ENCODE measurements at places on chromosomes 7 and 10.

DNA sequence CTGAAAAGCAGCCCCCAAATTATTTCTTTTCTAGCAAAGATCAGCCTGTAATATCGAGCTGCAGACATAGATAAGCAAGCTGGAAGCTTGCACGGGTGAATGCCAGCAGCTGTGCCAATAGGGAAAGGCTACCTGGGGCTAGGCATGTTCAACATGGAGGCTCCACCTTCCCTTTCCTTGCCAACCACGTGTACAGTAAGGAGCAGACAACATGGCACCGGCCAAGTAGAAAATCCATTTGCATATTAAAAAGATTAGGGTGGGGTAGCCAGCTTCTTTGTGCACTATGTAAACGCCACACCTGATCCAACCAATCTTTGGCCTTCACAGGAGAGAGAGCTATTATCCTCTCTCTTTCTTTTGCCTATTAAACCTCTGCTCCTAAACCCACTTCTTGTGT, 56.7 kb upstream of the SEPHS1 start:
- no peak for DNase-seq

- DNase-seq, result no peak
These were observed 66.4 kb downstream of the CDHR3 start for GRCh38 chr7:106029451-106029850.

GRCh38 chr7:41685684-41686083, 17.2 kb downstream of the INHBA start:
- DNase-seq, result no peak

DNA sequence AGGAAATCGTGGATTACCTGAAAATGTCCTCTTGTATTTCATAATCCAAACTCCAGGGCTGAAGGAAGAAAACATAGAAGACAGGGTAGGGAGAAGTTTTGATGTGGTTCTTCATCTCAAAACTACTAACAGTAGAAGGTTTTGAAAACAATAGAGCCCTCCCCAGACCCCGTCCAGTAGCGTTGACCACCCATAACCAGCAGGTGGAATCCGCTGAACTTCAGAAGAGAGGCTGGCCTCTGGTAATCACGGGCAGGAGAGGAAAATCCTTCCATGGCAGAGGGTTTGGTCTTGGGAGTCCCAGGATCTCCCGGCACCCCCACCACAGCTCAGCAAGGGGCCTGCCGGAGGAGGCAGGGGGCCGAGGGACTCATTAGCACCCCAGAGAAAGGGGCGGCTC, 333.4 kb upstream of the RNF32 start:
- no peak for DNase-seq

- DNase-seq, result no peak
These were observed 219.0 kb downstream of the CCDC3 start for GRCh38 chr10:12782537-12782936.

DNA sequence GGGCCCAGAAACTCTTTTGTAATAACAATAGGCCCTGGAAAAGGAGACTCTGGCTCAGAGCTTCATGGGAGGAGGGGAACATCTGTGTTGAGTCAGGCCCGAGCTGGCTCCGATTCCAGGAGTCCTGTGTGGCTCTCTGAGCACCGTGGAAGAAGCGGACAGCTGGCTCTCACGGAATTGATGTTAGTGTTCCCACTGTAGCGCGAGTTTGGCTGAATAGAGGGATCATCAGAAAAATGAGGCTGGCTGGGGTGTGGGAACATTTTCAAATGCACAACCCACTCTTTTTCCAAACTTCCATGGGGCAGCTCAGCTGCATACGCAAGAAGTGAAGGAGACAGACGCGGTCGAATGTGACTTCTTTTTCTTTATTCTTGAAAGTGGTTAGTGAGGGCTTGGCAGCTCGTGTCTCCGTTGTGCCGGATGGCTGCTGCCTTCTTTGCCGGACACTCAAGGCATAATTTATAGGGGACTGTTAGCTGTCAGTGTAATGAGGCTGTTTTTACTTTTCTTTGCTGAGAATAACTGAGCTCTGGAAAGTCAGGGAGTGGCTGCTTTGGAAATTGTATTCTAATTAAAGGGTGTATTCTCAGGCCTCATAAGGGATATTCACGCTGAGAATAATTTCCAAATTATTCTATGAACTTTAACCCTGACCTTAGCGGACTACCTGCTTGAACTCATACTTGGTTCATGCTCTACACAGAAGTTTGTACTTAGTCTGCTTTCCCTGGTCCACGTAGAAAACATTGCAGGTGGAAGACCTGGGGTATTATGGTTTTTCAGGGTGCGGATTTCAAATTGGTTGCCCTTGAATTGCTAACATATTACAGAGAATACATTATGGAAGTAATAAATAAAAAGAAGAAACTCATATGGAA, 23.1 kb downstream of the MDFIC start:
- DNase-seq, result no peak

GRCh38 chr10:21501731-21502347, 23.6 kb downstream of the SKIDA1 start:
- no peak for DNase-seq

DNA sequence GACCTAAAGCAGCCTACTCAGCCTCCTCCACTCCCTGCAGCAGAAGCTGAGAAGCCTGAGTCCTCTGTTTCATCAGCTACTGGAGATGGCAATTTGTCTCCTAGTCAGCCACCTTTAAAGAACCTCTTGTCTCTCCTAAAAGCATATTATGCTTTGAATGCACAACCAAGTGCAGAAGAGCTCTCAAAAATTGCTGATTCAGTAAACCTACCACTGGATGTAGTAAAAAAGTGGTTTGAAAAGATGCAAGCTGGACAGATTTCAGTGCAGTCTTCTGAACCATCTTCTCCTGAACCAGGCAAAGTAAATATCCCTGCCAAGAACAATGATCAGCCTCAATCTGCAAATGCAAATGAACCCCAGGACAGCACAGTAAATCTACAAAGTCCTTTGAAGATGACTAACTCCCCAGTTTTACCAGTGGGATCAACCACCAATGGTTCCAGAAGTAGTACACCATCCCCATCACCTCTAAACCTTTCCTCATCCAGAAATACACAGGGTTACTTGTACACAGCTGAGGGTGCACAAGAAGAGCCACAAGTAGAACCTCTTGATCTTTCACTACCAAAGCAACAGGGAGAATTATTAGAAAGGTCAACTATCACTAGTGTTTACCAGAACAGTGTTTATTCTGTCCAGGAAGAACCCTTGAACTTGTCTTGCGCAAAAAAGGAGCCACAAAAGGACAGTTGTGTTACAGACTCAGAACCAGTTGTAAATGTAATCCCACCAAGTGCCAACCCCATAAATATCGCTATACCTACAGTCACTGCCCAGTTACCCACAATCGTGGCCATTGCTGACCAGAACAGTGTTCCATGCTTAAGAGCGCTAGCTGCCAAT, 202.2 kb downstream of the ZEB1 start:
- DNase-seq, result no peak

GRCh38 chr10:113493882-113494301, 59.0 kb upstream of the HABP2 start:
- no peak for DNase-seq

DNA sequence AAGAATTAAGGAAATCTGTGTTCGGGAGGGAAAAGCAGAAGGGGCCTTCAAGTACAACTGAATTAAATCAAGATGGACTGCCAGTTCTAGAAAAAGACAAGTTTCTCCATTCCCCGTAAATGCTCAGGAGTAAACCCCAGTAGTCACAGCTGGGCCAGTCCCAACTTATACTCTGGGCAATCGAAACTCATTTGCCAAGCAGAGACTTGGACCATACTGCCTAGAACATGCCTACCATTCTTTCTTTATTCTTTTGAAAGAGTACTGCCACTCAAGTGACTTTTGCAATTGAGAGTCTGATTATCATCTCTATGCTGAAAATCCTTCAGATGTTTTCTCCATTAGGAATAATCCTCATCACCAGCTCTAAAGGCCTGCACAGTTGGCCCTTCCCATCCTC, 21.4 kb downstream of the RPP30 start:
- DNase-seq, result no peak

DNA sequence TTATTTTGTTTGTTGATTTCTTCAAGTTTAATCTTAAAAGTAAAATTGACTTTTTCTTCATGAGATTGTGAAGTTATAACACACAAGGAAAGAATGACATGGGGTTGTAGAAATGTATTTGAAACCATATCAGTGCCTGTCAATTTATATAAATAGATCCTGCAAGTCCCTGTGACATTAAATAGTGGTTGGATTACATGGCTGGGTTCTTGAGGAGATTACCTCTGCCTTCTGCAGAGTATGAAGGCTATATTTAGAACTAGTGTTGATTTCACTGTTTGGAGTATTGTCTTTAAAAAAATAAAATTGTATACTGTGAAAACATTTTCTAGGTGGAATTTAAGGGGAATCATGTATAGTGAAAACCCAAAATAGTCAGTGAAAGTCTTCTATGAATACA, 385.8 kb upstream of the SMIM30 start:
- no peak for DNase-seq

DNA sequence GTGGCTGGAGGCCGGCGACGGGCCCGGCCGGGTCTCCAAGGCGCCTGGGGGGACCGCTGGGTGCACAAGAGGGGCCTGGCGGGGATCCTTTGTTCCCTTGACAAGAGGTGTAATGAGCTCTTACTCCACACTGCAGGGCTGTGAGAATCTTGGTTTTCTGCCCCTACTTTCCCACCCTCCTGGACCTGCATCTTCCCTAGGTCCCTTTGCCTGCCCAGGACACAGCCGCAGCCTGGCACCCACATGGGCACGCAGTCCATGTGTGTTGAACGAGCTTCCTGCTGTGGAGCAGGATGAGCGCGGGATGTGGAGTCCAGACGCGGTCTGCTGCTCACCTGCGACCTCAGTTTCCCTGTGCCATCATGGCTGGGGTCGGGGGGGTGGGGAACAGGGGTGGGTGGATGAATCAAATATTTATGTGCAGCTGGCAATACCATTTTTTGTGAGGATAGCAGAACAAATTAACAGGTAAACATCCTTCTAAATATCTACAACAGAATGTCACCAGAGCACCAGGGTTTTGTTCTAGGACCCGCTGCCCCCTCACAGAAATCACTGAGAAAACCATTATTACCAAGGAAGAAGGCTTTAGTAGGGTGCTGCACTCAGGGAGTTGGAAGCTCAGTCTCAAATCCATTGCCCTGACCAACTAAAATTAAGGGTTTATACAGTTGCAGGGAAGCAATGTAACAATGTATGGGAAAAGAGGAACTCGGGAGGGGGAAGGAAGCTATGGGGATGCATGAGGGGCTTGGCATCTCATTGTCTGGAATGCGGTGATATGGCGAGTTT, 474 bp upstream of the NSMCE4A start:
- no peak for DNase-seq

DNA sequence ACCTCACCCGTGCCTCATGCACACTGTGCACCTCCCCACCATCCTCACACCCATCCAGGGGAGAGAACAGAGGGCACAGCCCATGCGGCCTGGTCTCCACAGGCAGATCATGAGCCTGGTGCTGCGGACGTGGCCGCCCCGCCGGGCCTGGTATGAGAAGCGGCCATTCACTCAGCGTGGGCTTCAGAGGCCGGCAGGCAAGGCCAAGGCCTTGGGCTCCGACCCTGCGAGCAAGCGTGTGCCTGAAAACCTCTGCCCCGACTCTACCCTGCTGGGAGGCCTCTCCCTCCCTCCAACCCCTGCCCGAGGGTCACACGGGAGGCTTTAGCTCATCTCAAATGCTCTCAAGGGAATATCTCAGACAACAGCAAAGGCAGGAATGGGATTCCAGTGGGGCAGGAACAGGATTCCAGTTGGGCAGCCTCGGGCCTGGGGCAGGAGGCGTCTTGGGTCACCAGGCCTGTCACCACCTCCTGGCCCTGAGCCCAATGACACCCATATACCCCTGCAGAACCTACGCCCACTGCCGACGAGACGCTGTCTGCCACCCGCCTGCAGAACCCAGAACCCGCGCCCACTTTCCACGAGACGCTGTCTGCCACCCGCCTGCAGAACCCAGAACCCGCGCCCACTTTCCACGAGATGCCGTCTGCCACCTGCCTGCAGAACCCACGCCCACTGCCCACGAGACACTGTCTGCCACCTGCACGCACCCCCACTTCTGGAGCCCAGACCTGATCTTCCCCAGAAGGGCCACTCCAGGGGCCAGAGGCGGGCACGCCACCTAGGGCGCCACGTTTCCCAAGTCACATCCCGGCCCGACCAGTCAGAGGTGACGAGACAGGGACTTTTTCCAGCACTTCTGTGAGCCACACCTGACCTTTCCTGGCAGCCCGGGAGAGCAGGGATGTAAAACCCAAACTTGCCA, 38.9 kb downstream of the ADAP1 start:
- DNase-seq, result no peak

DNA sequence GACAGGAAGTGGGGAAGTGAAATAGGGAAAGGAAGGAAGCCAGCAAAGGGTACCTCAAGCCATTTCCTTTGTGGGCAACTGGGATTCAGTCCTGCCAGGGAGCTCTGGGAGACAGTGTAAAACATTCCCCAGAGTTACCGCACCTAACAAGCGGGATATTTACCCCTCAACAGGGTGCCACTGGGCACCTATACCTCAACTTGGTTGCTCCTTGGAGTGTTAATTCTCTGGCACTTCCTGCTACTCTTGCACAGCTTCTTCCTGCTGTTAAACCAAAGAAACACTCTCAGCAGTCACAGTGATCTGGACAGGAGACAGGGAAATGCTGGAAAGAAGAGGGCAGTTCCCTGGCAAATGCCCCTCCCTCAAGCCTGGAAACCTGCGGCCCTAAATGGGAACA, 151.3 kb downstream of the REEP3 start:
- no peak for DNase-seq

DNA sequence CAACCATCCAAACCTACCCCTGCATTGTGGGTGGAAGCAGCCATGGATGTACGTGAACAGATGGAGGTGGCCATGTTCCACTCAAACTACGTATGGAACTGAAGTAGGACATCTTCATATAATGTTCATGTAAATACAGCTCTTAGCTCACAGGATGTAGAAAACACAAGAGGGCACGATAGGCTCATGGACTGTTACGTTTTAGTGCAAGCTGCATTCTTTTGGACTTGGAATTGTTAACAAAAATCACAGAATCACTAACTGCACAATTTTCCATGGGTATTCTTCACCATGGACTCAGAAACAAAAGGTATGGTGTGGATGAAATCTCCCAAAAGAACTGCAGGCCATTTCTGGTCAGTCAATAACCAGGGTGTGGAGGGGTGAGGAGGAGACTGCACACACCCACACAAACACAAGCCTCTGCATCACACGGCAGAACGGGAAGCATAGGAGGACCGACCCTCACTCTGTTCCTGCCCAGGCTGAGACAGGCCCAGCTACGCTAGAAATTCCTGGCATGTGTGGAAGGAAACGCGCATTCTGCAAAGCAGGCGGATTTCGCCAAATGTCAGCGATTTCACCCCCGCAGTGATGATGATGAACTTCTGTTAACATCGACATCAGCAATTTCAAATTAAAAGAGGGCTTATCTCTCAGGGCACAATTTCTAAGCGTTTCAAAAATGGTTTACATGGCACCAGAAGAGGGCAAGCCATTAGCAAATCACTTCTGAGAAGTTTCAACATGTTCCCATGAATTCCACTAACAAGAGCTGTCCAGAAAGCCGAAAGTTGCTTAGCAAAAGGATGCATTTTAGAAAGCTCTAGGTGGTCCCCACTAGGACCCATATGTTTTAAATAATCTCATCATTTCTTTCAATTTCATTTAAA, 149.0 kb downstream of the TNS3 start:
- no peak for DNase-seq

Measured in stimulated activated CD4-positive, alpha-beta T cell treated with anti-CD3 and anti-CD28 coated beads, Interleukin-2, amount 100 ng/mL, for 4 hours (primary cell).